ENCODE measurements at places on chromosomes 1 and 21. TPM values are rescaled to one million over a fixed set of nuclear protein-coding genes. Genes with fewer than 3 reads are reported as not detected.

DNA sequence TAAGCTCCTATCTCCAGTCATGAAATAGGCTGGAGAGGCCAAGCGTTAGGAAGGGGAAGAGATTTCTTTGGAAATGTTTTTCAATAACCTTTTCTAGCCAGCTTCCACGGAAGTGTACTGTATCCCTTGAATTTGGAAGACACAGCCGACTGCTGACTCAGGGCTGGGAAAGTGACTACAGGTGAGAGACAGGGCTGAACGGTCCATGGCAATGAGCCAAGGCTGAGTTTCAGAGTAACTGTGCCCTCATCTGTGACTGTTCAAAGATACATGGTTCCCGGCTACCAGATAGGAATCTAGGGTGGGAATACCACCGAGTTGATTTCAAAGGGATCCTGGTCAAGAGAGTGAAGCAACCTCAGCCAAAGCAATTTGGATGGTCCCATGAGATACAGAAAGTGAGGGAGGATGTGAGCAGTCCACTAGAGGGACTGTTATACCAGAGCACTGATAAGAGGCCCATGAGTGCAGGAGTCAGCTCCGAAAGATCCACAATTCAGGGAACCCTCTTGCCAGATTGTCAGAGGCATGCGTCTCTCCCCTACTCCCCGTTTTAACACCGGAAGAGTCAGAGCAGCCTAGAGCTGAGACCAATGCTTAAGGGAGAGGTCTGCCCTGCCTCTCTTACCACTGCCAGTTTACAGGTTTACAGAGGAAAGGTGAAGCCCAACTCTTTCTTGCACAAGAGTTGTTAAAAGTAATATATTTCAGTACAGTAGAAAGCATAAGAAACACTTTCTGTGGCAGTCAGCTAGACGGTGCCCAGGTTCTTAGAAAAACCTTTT lies 3.2 kb upstream of the KRTAP19-8 start:
- H3K36me3 ChIP-seq: no peaks in the 10 kb centered on the region
- H3K4me3 ChIP-seq: no peak overlapping the region
- peaks cover 38% of the 10 kb centered on the region for H3K27me3 ChIP-seq

DNA sequence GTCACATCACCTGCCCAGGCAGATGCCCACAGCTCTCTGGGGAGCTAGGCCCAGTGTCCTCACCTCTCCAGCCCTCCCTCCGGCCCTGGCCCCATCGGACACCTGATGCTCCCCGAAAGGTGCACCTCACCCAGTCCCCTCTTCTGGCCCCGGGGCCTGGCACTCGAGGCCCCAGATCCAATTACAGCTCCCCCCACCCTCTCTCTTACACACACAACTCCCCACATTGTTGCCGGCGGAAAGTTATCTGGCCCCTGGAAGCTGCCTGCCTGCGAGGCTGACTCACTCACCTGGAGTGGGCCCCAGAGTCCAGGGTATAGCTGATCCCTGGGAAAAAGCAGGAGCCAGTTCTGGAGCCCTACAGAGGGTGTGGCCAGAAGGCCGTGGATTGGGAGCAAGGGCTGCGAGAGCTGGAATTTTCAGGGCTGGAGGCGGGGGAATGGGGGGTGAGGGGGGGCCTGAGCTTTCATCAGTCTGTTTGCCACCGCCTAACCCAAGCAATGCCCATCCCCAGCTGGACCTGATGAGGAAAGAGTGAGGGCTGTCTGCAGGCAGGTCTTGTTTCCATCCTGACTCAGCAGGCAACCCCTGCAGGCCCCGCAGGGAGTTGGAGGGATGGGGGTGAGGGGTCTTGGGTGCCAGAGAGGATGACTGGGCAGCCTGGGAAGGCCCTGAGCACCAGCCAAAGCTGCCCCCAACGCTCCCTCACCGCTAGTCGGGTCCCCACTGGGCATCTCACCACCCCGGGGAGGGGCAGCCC lies 948 bp downstream of the FBXO2 start:
- no peaks in the 10 kb centered on the region for H3K27me3 ChIP-seq
- H3K4me1 ChIP-seq: no peaks in the 10 kb centered on the region

DNA sequence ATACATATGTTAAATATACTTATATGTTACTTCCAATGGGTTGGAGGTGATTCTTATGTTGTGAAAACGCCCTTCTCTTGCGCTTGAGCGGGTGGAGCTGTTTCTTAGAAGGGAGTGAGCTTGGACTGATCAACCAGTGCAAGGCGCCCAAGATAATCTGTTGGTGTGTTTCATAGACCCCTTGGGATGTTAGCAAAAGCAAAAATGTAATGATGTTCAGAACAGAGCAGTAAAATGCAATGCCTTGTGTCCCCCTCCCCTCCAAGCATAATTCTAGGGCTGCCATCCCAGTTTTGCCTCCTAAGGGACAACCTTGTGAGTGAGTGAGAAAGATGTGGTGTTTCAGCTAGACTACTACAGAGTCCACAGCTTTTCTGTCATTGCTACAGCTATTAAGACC lies 6.2 kb upstream of the CD34 start:
- H3K27me3 ChIP-seq: peaks cover 12% of the 10 kb centered on the region
- H3K36me3 ChIP-seq: no peaks in the 10 kb centered on the region
- no peak overlapping the region for H3K27ac ChIP-seq
- peaks cover 6% of the 10 kb centered on the region for H3K4me1 ChIP-seq
- no peak overlapping the region for H3K4me3 ChIP-seq

- H3K36me3 ChIP-seq: no peaks in the 10 kb centered on the region
- H3K4me1 ChIP-seq: peaks cover 12% of the 10 kb centered on the region
- H3K27ac ChIP-seq: no peak overlapping the region
- no peak for DNase-seq
Observed at GRCh38 chr1:203264052-203264501, 34.6 kb upstream of the CHIT1 start.

GRCh38 chr1:46333300-46334029 lies 7.1 kb upstream of the NSUN4 start:
- no peak overlapping the region for H3K27ac ChIP-seq
- no peak overlapping the region for H3K4me3 ChIP-seq
- H3K36me3 ChIP-seq: peaks cover 5% of the 10 kb centered on the region
- no peaks in the 10 kb centered on the region for H3K27me3 ChIP-seq

DNA sequence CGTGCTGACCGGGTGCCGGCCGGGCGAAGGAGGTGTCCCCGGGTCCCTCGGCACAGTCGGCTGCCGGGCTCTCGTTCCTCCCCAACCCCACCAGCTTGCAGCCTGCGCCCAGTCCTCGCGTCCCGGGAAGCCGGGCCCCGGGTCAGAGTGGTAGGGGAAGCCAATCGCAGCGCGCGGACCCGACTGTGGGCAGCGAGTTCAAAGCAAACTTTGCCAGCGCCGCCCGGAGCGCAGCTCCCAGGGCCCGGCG lies 328 bp downstream of the MYCL start:
- peak overlapping the region; percentile 68 for H3K4me3 ChIP-seq
- H3K36me3 ChIP-seq: no peaks in the 10 kb centered on the region
- H3K27ac ChIP-seq: no peak overlapping the region

- peaks cover 27% of the 10 kb centered on the region for H3K36me3 ChIP-seq
- no peak overlapping the region for H3K27ac ChIP-seq
- no peak overlapping the region for H3K4me3 ChIP-seq
Observed at GRCh38 chr1:211781260-211781659, 49.3 kb downstream of the LPGAT1 start.

- H3K36me3 ChIP-seq: peaks cover 4% of the 10 kb centered on the region
- no peak for DNase-seq
- no peak overlapping the region for H3K4me3 ChIP-seq
Observed at GRCh38 chr21:18142655-18143054, 102.0 kb upstream of the CHODL start.

DNA sequence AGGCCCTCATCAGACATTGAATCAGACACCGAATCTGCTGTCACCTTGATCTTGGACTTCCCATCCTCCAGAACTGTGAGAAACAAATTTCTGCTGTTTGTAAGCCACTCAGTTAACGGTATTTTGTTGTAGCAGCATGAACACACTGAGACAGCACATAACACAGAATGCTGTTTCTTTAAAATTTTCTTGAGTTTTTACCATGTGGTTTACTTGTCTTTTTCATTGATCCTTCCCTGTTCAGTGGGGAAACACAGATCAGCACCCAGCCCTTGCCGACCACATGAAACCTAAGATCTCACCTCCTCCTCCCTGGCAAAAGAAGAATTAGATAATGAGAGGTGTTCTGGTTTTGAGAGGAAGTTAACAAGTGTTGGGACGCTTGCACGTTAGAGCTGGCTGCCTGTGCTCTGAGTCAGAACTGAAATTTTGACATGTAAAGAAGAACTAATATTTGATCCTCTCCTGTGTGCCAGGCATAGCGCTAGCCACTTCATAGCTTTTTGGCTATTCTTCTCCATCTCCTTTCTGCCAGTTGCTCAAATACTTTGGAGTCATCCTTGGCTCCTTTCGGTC lies 179.6 kb downstream of the DHRS3 start:
- peaks cover 34% of the 10 kb centered on the region for H3K4me1 ChIP-seq
- peak; percentile 39 for DNase-seq
- peaks cover 18% of the 10 kb centered on the region for H3K36me3 ChIP-seq
- no peak overlapping the region for H3K4me3 ChIP-seq

GRCh38 chr1:61138921-61139774 lies 56.8 kb downstream of the NFIA start:
- H3K36me3 ChIP-seq: peaks cover 7% of the 10 kb centered on the region
- H3K4me1 ChIP-seq: peaks cover 39% of the 10 kb centered on the region
- peak overlapping the region; percentile 64 for H3K27ac ChIP-seq
- peak overlapping the region; percentile 66 for H3K4me3 ChIP-seq

DNA sequence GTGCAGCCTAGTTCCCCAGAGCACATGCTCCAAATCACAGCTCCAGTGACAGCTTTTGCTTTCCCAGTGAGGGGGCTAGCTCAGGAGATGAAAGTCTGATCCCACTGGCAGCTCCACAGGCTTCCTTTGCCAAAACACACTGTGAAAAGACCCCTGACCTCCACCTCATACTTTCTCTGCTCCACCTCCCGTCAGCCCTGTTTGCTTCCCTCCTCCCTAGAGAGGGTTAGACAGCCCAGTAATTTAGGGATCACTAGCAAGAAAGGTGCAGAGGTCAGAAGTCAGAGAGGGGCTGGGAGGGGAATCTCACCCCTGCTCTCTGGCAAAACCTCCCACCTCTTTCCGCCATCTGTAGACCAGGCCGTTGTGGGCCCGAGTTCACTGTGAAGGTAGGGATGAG lies 62.8 kb downstream of the PLXNA2 start:
- no peak overlapping the region for H3K4me3 ChIP-seq
- peaks cover 75% of the 10 kb centered on the region for H3K4me1 ChIP-seq
- no peak for DNase-seq
- no peaks in the 10 kb centered on the region for H3K27me3 ChIP-seq
- peaks cover 8% of the 10 kb centered on the region for H3K36me3 ChIP-seq
- H3K27ac ChIP-seq: peak overlapping the region; percentile 78

GRCh38 chr1:27147842-27148518 lies 6.9 kb downstream of the SLC9A1 start:
- no peaks in the 10 kb centered on the region for H3K27me3 ChIP-seq
- DNase-seq: no peak
- no peaks in the 10 kb centered on the region for H3K36me3 ChIP-seq
- H3K4me1 ChIP-seq: peaks cover 61% of the 10 kb centered on the region
- H3K4me3 ChIP-seq: no peak overlapping the region

- DNase-seq: no peak
- peaks cover 5% of the 10 kb centered on the region for H3K36me3 ChIP-seq
- H3K4me3 ChIP-seq: no peak overlapping the region
- H3K4me1 ChIP-seq: no peaks in the 10 kb centered on the region
Observed at GRCh38 chr1:43625063-43625780, 24.7 kb upstream of the KDM4A start.

DNA sequence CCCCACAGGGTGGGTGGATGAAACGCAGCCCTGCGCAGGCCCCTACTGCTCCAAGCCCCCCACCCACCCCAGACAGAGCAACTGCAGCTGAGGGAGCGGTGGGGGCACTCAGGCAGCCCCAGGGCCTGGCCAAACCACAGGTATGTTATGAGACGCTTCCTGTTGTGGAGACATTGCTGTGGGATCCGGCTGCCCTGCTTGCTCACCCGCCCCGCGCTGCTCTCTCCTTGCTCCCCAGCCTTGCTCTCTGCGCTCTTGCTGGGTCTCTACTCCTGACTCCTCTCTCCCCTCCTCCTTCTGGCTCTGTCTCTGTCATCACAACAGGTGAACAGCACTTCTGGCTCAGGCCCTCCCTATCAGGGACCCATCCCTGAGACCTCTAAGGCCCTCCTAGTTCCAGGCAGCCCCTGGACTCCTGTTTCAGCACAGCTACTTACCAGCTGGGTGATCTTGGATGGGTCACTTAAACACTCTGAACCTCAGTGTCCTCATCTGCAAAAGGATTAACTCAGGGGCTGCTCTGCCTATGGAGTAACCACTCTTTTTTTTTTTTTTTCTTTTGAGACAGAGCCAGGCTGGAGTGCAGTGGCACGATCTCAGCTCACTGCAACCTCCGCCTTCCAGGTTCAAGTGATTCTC lies 15.9 kb downstream of the COL8A2 start:
- H3K4me3 ChIP-seq: no peak overlapping the region
- H3K4me1 ChIP-seq: peaks cover 6% of the 10 kb centered on the region
- H3K27me3 ChIP-seq: no peaks in the 10 kb centered on the region

KCNK1 gene
- total RNA-seq: 24.3 TPM

TIAM1 gene
- 9.0 TPM for total RNA-seq

CHTOP gene
- 147 TPM for total RNA-seq

PADI2 gene
- 0.20 TPM for total RNA-seq

BTF3L4 gene
- 76.0 TPM for total RNA-seq

ADAMTS5 gene
- 0.10 TPM for total RNA-seq

MYCL gene
- total RNA-seq: 1.1 TPM

FAM151A gene
- total RNA-seq: not detected
